ENCODE measurements at places on chromosomes 3 and 15.

- no peak for DNase-seq
These were observed 25.0 kb upstream of the BFSP2 start for GRCh38 chr3:133374708-133375402.

GRCh38 chr3:47163169-47164006 lies 525 bp downstream of the SETD2 start:
- DNase-seq = peak; percentile 76

DNA sequence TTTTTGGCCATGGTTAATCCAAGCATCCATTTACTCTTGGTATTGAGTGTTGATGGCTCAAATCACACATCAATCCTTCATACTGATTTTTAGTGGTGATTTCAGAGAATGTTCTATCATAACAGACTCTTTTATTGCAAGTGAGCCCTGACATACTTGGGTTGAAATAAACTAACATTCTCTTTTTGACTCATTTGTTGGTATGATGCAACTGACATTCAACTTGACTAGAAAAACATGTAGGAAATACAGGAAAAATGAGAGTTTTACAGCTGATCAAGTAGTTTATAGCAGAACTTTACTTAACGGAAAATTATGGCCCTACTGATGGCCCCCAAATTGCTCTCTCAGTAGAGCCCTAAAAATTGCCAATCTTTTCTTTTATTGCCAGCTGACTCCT lies 173.9 kb upstream of the CD96 start:
- DNase-seq = no peak

DNA sequence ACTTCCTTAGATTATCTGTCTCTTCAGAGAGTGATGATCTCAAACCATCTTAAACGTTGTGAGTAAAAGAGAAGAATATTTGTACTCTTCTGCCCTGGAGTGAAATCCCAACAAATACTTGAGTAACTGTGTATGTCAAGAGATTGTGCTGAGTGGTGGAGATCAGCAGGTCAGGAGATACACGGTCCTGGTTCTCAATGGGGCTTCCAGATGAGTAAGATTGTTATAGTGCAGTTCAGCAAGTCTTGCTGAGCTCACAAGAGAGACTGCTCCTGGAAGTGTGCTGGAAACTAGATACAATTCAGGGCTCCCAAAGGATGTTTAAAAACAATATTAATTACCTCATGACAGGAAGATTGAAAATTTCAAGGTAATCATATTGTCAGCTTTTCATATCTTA lies 184.3 kb downstream of the AKAP13 start:
- DNase-seq = no peak

- DNase-seq = no peak
These were observed 7.2 kb downstream of the RPL22L1 start for GRCh38 chr3:170862618-170863374.

DNA sequence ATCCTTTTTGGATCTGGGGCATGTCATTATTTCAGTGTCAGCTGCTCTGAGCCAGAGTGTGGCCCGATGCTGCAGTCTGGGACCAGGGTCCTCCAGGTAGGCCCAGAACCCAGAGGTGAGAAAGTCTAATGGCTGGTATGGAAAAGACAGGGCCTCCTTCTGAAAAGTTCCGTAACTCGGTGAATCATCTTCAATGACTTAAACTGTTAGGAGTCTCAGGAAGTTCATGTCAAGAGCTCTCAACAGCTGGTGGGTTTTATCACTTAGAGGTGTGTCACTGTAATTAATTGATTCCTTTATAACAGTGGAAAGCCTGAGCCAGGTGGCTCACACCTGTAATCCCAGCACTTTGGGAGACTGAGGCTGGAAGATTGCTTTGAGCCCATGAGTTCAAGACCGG lies 28.5 kb upstream of the PDE8A start:
- no peak for DNase-seq

- DNase-seq = peak; percentile 57
These were observed 976 bp upstream of the ABTB1 start for GRCh38 chr3:127671523-127672428.

DNA sequence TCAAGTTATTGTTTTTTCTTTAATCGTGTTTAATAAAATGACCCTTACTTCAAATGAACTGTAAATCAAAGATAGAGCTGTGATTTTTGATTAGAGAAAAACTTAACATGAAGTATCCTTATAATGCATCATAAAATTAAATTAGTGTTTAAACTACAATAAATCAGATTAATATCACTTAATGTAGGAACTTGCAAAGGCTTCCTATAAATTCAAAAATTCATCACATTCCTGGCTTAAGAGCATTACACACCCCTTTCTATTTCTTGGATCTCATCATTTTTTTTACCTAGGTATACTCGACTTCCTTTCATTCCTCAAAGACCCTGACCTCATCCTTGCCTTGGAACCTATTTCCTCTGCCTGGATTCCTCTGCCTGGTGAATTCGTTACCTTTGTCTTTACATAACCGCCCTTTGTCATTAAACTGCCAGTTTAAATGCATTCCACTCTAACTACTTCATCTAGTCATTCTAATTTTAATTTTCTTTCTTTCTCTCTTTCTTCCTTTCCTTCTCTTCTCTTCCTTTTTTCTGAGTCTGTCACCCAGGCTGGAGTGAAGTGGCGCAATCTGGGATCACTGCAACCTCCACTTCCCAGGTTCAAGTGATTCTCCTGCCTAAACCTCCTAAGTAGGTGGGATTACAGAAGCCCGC lies 1244.5 kb downstream of the OTOL1 start:
- DNase-seq = no peak

DNA sequence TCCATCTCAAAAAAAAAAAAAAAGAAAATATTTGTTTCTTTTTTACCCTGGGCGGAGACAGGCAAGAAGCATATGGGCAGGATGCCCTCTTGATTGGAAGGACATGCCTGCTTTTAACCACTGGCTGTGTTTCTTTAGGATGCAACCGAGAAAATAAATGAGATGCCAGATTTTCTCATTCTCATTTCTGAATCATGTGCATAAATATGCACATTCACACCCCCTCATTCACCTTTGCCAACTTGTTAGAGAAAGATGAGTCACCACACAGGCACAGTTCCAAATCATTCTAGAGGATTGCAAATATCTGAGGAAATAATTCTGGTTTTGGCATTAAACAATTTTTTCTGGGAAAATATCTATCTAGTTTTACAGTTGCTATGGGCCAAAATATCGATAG lies 3.3 kb downstream of the LIPH start:
- no peak for DNase-seq

DNA sequence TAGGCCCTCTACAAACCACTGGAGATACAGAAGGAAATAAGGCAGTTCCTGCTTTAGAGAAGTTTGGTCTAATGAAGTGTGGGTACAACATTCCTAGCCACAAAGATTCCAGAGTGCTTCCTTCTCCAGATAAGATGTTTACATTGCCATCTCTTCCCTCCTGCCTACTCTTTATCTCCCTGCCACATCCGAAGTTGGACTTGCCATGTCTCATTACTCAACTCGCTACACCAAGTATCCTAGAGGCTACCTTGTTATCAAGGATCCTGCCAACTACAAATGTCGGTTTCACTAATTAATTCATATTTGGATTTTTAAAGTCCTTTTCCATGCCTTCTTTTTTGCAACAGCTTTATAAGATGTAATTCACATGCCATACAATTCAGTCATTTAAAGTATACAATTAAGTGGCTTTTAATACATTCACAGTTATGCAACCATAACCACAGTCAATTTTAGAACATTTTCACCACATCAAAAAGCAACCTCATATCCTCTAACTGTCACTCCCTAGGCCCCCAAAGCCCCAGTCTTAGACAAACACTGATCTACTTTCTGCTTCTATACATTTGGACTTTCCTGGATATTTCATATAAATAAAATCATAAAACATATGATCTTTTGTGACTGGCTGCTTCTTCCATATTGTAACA lies 53.7 kb upstream of the CSTA start:
- peak; percentile 40 for DNase-seq

DNA sequence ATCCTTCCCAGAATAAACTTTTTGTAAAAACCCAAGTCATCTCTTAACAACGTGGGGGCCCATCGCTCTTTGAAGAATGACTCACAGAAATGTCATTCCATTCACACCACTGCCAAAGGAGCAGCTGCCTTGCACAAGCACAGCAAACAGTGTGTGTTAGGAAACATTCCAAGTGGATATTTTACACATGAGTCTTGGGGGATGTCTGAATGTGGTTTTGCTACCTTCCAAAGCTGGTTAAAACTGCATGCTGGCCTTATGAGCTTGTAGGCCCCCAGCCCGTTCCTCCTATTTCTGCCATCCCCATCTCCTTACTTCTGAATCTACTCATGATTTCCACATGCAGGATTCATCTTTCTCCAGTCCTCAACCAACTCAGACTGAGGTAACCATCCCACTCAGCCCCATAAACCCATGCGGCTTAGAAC lies 130.8 kb downstream of the CPNE4 start:
- DNase-seq = no peak

Measured in activated naive CD4-positive, alpha-beta T cell treated with anti-CD3 and anti-CD28 coated beads, Interleukin-2, amount 10 ng/mL, durations not matched to agents 7 days and 5 days (primary cell).